Activated T-helper 1 cell treated with anti-CD3 and anti-CD28 coated beads, Interleukin-12 subunit alpha, Interleukin-12 subunit beta, Interleukin-2, Interleukin-4 antibody, amounts not matched to agents 30 ng/mL and 10 ng/mL and 1 ng/mL, durations not matched to agents 14 hours and 24 hours and 36 hours (primary cell): ENCODE measurements at places on chromosomes 5 and 9.

- H3K27me3 ChIP-seq: no peaks in the 10 kb centered on the region
- no peaks in the 10 kb centered on the region for H3K4me1 ChIP-seq
- no peak overlapping the region for H3K4me3 ChIP-seq
- H3K36me3 ChIP-seq: no peaks in the 10 kb centered on the region
These were observed 507.3 kb upstream of the TYRP1 start for GRCh38 chr9:12185856-12186255.

DNA sequence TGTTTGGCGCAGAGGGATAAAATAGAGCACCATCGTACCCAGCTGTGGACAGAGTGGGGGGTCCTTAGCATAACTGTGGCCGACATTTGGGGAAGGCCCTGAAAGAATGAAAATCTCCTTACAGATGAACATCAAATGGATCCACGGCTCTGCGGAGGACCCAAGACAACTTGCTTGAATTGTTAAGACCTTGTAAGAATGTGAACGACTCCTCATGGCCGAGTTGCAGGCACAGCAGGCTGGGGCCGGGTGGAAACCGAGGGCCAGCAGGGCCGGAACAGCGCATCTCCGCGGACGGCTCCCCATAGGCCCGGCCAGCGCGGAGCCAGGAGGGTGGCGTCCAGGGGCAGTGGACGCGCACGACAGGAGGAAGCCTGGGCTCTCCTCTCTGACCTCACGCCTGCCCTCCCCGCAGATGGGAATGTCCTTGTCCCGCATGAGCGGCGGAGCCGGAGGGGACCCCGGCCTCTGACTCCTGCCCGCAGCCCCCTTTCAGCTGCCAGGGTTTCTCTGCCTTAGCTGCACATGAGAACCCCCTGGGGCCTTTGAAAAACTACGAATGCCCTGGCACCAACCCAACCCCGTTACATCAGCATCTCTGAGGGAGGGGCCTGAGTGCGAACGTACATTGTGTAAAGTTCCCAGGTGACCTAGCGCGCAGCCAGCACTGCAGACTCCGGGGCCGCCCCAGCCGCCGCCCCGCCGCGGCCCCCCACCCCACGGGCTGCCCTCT lies 36.2 kb upstream of the PTCH1 start:
- no peak overlapping the region for H3K4me3 ChIP-seq
- H3K4me1 ChIP-seq: no peaks in the 10 kb centered on the region
- H3K27me3 ChIP-seq: peaks cover 34% of the 10 kb centered on the region
- H3K27ac ChIP-seq: no peak overlapping the region

GRCh38 chr5:23461576-23461975 lies 45.8 kb upstream of the PRDM9 start:
- no peaks in the 10 kb centered on the region for H3K36me3 ChIP-seq
- no peaks in the 10 kb centered on the region for H3K27me3 ChIP-seq
- H3K4me1 ChIP-seq: no peaks in the 10 kb centered on the region
- DNase-seq: no peak
- H3K4me3 ChIP-seq: no peak overlapping the region

GRCh38 chr5:148875205-148875875 lies 48.9 kb downstream of the ADRB2 start:
- no peak overlapping the region for H3K27ac ChIP-seq
- H3K36me3 ChIP-seq: no peaks in the 10 kb centered on the region
- peaks cover 6% of the 10 kb centered on the region for H3K27me3 ChIP-seq

- peaks cover 4% of the 10 kb centered on the region for H3K27me3 ChIP-seq
- H3K4me1 ChIP-seq: no peaks in the 10 kb centered on the region
- no peak overlapping the region for H3K4me3 ChIP-seq
- DNase-seq: no peak
- no peaks in the 10 kb centered on the region for H3K36me3 ChIP-seq
These were observed 78.6 kb upstream of the SLC28A3 start for GRCh38 chr9:84419031-84419602.

DNA sequence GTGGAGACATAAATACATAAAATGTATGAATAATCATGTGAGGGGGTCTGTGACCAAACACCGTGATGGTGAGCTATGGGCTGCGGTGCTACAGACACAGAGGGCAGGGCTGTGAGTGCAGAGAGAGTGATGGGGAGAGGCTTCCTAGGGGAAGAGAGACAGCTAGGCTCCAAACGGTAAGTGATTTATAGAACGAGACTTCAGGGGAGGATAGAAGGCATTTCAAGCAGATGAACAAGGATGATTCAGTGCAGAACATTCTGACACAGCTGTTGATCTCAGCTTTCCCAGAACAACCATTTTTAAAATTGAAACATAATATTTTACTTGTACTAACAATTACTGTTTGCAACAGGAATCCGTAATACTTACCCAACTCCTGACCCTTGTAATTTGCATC lies 100.7 kb downstream of the GAS1 start:
- no peak overlapping the region for H3K27ac ChIP-seq
- no peaks in the 10 kb centered on the region for H3K36me3 ChIP-seq
- H3K27me3 ChIP-seq: peaks cover 2% of the 10 kb centered on the region
- no peak for DNase-seq
- H3K4me1 ChIP-seq: no peaks in the 10 kb centered on the region

- DNase-seq: no peak
- H3K36me3 ChIP-seq: no peaks in the 10 kb centered on the region
- no peak overlapping the region for H3K27ac ChIP-seq
- peaks cover 15% of the 10 kb centered on the region for H3K27me3 ChIP-seq
- no peak overlapping the region for H3K4me3 ChIP-seq
- no peaks in the 10 kb centered on the region for H3K4me1 ChIP-seq
These were observed 187.4 kb downstream of the RFK start for GRCh38 chr9:76206821-76207220.

GRCh38 chr9:86389628-86390027 lies 35.4 kb upstream of the TUT7 start:
- peaks cover 14% of the 10 kb centered on the region for H3K27me3 ChIP-seq
- H3K4me1 ChIP-seq: no peaks in the 10 kb centered on the region
- no peak overlapping the region for H3K27ac ChIP-seq
- no peaks in the 10 kb centered on the region for H3K36me3 ChIP-seq

GRCh38 chr5:117859176-117859575 lies 1129.2 kb downstream of the DTWD2 start:
- H3K27me3 ChIP-seq: no peaks in the 10 kb centered on the region
- no peak for DNase-seq
- no peaks in the 10 kb centered on the region for H3K4me1 ChIP-seq
- H3K4me3 ChIP-seq: no peak overlapping the region
- no peaks in the 10 kb centered on the region for H3K36me3 ChIP-seq

DNA sequence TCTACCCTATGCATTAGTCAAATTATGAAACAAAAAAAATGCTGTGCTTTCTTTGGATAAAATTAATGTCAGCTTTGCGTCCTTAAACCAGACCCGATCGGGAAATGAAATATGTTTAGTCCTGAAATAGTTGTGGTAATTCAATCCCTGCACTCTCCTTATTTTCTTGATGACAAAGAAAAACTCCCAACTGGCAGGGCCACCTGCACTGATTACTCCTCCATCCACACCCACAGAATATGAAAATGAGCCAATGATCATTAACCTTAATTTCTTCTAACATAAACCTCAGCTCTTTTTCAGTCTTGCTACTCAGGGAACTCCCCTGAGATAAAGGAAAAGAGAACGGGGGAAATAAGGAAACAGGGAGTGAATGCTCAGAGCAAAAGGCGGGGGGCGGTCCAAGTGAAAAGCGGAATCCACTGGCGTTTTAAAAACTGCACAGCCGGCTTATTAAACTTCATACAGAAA lies 245.3 kb downstream of the BNC2 start:
- H3K4me1 ChIP-seq: no peaks in the 10 kb centered on the region
- H3K36me3 ChIP-seq: no peaks in the 10 kb centered on the region
- no peak overlapping the region for H3K4me3 ChIP-seq
- no peaks in the 10 kb centered on the region for H3K27me3 ChIP-seq
- no peak overlapping the region for H3K27ac ChIP-seq
- no peak for DNase-seq

DNA sequence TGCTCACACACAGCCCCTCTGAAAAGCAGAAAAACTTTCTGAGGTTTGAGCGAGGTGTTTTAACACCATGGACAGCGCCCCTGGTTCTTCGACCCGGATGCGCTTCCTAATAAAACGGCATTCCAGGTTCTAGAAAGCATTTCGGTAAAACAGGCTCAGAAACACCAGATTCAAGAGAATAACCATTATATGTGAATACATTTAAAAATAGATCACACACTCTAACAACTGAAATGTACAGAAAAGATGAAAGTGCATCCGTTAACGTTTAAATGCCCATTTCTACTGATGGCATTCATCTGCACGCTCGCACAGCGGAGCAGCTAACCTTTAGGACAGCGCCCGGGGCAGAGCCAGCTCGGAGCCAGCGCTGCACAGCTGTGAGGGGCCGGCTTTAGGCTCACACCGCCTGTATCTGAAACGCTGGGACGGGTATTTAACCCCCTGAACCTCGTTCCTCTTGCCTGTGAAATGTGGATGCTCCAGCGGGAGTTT lies 26.3 kb upstream of the TENT4A start:
- no peaks in the 10 kb centered on the region for H3K4me1 ChIP-seq
- H3K36me3 ChIP-seq: no peaks in the 10 kb centered on the region
- no peak for DNase-seq

- no peak overlapping the region for H3K27ac ChIP-seq
- no peak for DNase-seq
- no peaks in the 10 kb centered on the region for H3K4me1 ChIP-seq
- H3K36me3 ChIP-seq: no peaks in the 10 kb centered on the region
These were observed 7.1 kb upstream of the OR2S2 start for GRCh38 chr9:35965011-35965410.

DNA sequence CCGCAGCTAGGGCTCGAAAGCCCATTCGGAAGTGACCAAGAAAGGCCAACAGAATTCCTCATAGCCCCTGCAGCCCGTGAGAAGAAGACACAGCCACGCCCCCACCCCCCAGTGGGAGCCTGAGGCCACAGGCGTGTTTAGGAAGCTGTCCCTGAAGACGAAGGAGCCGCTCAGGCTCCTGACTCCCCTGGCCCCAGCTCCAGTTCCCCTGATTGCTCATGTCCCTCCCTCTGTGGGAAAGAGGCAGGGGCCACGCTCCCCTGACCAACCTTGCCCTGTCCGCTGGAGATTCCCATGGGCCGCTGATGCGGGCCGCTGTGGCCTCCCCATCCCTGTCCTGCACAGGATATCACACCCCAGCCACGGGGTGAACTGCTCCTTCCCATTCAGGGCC lies 13.6 kb downstream of the ROPN1L start:
- H3K27ac ChIP-seq: no peak overlapping the region
- DNase-seq: no peak
- H3K4me3 ChIP-seq: no peak overlapping the region
- no peaks in the 10 kb centered on the region for H3K4me1 ChIP-seq
- H3K36me3 ChIP-seq: no peaks in the 10 kb centered on the region

- H3K4me3 ChIP-seq: no peak overlapping the region
- no peak for DNase-seq
- H3K27ac ChIP-seq: no peak overlapping the region
These were observed 407.0 kb downstream of the ENC1 start for GRCh38 chr5:74233571-74233970.

- H3K4me3 ChIP-seq: no peak overlapping the region
- no peaks in the 10 kb centered on the region for H3K36me3 ChIP-seq
- DNase-seq: peak; percentile 6
- H3K4me1 ChIP-seq: no peaks in the 10 kb centered on the region
These were observed 234.3 kb upstream of the ANKH start for GRCh38 chr5:15105799-15106393.

- H3K4me3 ChIP-seq: no peak overlapping the region
- DNase-seq: no peak
- H3K4me1 ChIP-seq: no peaks in the 10 kb centered on the region
- no peak overlapping the region for H3K27ac ChIP-seq
These were observed 25.2 kb upstream of the SYNPO start for GRCh38 chr5:150615141-150615699.

DNA sequence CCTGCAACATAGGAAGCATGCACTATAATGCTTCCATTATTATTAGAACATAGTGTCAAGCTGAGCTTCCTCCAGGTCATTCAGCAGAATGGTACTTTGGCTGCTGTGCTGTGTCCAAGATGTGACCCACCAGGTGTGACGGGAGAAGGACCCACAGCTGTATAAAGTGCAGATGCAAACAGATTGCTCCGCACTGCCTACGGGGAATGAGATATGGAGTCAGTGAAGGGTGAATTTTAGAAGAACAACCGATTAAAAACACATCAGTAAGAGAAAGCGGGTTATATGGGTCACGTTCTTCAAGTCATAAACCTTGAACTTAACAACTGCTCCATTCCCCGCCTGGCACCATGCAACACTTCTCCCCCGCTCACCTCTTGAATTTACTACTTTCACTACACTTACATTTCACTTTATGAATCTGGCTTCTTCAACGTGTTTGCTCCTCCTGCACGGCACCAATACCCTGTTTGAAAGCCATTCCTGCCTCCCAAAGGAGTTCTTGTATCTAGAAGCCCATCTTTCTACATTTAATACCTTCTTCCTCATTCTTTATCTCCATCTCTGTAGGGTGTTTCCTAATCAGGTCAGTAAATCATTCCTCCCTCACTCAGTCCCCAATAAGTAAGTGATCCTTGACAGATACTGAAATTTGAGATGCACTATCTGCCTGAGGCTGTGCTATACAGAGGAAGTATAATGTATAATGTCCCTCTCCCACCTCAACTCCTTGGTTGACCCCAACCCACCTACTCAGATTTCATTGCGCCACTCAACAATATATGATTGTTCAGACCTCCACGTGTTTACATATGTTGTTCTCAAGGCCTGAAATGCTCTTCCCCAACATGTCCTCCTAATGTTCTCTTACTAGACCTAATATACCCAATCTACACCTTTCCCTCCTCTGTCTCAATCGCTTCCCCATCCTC lies 25.9 kb downstream of the BRINP1 start:
- no peaks in the 10 kb centered on the region for H3K4me1 ChIP-seq
- H3K27ac ChIP-seq: no peak overlapping the region
- no peaks in the 10 kb centered on the region for H3K36me3 ChIP-seq
- no peak for DNase-seq
- no peaks in the 10 kb centered on the region for H3K27me3 ChIP-seq

DNA sequence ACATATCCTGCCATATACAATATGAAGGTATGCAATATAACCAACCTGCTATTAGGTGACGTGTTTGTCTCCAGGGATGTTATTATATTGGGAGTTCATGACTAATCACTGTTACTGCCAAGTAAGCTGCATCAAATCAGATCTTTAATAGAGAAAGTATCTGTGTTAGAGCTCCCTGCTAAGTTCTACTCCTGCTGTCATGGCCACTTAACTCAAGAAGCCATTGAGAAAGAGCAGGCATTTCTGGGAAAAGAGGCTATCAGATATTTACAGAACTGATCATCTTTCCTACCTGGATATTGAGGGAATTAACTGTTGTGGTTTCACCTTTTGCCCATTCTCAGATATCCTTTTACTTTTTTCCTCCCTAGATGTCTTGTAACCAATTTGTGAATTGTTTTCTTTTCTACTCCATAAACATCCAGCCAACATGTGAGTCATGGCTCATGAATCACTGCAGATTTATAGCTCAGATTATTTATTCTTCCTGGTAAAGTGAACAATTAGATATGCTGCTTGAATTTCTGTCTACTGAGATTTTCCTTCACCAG lies 634.8 kb upstream of the FAM174A start:
- no peak overlapping the region for H3K27ac ChIP-seq
- no peaks in the 10 kb centered on the region for H3K4me1 ChIP-seq
- H3K4me3 ChIP-seq: no peak overlapping the region
- DNase-seq: no peak
- H3K27me3 ChIP-seq: no peaks in the 10 kb centered on the region
